Large intestine (tissue), 12 donors: ENCODE measurements at places on chromosomes 6 and 20.

GRCh38 chr6:93848031-93848742, 428.8 kb upstream of the EPHA7 start:
- no peak for DNase-seq

DNA sequence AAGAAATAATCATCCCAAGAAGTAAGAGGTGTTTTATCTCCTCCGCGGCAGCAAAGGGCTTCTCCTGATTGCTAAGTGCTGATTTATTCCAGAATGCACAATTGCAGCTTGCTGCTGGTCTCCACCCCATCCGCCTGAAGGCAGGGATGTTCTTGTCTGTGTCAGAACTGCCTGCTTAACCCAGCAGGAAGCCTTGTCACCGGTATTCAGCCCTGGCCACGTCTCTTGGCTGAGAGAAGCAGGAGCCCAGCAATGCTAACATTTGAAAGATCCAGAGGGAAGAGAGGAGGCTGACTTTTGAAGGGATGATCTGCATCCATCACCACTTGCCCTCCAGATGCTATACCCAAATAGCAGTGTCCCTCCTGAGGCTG, 4.2 kb downstream of the SCML4 start:
- DNase-seq = no peak

DNA sequence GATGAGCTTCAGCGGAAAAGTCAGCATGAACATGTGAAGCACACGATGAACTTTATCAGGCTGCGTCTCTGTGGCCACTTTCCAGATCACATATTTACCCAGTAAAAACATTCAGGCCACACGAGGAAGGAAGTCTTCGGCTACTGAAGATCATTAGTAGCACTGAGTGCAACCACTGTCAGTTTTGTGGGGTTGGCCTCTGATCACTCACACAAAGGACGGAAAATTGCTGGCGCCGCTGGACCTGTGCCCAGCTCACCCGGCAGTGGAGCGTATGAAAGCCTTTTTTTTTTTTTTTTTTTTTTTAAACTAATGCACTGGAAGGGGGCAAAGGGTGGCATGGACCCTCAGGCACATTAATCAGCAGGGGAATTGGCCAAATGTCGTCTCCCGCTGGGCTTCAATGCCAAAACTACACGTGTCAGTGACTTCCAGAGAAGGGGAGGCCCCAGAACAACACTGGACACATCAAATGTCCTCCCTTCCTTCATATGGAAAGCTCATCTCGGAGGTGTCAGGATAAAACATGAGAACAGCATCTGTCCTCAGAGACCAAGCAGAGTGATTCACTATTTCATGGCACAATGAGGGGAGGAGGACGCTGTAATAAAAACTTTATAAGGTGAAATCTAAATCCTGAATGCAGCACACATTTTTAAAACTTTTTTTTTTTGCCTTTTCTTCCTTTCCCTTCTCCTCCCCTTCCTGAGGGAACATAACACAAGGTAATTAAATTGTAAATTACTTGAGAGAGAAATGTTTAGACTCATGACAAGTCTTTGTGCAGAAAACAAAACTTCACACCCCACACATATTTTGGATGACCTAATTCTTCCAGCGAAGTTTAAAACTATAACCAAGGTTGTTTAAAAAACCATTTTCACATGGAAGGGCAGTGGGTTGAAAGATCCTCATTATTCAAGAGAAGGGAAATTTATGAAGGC, 223.4 kb downstream of the FOXC1 start:
- DNase-seq = peak; percentile 18

- DNase-seq = no peak
Observed at GRCh38 chr20:10581823-10582222, 92.0 kb downstream of the JAG1 start.

- no peak for DNase-seq
Observed at GRCh38 chr6:163860287-163861081, 446.0 kb downstream of the QKI start.

DNA sequence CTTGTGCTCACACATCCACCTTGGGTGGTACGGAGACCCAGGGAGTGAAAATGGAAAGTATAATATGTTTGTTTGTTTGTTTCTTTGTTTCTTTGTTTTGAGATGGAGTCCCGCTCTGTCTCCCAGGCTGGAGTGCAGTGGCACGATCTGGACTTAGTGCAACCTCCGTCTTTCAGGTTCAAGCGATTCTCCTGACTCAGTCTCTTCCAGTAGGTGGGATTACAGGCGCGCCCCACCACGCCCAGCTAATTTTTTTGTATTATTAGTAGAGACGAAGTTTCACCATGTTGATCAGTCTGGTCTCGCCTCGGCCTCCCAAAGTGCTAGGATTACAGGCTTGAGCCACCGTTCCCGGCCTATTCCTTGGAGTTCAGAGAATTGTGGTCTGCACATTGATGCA, 115.4 kb downstream of the TRIM27 start:
- no peak for DNase-seq

- no peak for DNase-seq
Observed at GRCh38 chr6:69958978-69959377, 92.6 kb downstream of the COL19A1 start.

GRCh38 chr6:34489207-34489805, 23.4 kb downstream of the PACSIN1 start:
- no peak for DNase-seq

- no peak for DNase-seq
Observed at GRCh38 chr6:27241443-27241842, 6.1 kb upstream of the PRSS16 start.

DNA sequence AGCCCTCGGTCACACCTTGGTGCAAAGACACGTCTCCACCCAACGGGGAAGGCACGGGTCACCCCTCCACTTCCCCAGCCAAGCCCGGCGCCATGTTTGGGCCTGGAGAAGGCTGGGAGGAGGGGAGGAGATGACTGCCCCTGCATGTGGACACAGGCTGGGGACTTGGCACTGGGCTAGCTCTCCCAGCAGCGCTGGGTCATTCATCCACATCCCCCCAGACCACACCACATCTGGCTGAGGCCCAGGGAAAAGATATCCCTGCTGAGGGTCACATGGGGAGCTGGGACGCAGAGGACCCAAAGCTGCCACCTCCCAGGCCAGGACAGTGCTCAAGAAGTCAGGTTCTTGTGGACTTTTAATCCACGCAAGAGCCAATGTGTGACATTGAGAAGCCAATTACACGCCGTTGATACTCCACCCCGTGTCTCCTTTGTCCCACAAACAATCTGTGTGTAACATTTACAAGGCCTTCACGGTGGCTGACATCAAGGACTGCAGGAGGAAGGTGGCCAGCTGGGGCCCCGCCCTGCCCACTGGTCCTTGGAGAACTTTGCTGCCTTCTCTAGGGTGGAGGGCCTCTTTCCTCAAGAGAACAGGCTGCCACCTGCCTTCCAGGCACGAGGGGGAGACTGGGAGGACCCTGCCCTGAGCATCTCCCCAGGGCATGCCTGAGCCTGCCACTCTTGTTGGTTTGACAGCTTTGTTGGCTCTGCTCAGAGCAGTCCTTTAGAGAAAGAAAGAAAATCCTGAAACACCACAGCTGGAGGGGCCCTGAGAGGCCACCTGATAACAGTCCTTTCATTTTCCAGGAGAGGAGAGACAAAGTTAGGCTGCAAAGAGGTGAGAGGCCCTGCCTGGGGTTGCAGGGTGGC, 5.3 kb upstream of the IP6K3 start:
- peak; percentile 86 for DNase-seq

DNA sequence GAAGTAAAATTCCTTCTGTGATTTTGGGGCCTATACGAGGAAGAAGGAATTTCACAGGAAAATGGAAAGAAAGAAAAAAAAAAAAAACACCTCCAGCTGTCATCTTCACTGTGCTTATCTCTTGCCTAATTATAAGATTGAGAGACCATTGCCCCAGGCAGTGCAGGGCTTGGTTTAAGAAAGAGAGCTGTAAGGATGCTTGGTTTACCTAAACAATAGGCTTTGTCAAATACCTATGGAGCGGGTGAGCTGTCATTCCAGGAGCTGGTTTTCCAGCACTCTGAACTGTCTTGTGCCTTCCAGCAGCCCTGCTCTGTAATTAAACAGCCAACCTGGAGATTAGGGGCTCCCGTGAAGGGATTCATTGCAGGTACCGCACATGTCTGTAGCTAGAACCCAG, 137.8 kb downstream of the EDN3 start:
- DNase-seq = no peak

- no peak for DNase-seq
Observed at GRCh38 chr6:43761666-43762409, 8.2 kb upstream of the VEGFA start.

GRCh38 chr20:57831326-57831992, 121.6 kb upstream of the PMEPA1 start:
- DNase-seq = no peak

DNA sequence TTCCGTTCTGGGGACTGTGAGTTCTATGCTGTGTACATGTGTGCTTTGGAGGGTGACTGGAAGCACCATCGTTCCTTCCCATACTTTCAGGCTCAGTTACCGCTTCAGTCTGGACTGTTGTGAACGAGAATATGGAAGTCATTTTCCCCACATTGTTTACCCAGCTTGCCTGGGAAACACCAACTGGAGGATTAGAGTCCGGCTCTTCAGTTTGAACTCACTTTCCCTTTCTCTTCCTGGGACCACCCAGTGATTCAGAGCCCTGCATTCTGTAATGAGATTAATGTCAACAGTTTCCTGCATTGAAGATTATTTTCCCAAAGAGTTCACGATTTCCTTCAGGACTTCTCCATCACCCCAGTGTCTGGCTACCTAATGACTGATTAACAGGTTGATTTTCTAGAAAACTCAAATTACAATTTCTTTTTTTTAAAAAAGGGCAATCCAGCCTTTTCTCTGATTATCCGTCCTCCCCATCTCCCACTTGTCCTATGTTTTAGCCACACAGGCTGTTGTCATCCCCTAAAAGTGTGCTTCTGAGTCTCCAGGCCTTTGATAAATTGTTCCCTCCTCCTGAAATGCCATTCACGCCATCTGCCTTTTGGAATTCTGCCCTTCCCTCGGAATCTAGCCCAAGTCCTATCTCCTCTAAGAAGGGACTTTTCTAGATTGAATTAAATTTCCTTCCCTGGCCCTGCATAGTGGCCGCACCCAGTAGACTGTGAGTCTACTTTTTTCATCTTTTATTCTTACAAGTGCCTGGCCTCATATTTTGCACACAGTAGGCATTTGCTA, 3.3 kb upstream of the TAGAP start:
- no peak for DNase-seq

GRCh38 chr6:33774774-33775173, 14.2 kb downstream of the LEMD2 start:
- DNase-seq = no peak

DNA sequence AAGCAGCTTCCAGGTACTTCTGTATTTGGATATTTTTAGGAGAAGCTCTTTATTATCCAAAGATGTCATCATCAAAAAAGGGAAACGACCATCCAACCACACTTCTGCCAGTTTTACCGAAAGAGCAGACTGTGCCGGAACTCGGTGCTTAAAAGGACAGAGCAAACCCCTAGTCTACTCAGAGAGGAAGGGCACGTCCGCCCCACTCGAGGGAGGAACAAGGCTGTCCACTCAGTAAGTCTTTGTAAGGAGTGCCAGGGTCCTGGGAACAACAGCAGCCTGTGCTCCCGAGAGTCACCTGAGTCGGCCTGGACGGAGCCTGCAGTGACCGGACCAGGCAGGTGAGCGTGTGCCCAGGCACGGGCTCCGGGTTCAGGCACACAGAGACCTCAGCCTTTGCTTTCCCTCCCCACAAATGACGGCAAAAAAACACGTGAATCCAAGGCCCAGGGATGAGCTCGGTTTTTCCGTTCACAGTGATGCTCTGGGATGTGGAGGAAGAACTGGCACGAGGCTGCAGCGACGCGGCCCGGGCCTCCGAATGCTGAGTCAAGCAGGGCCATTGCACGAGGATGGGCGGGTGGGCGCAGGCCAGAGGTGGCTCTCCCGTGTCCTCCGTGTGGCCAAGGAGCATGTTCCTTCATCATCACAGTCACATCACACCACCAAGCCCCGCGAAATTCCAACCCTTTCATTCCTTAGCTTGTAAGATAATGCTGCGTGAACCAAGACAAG, 17.4 kb upstream of the SLCO4A1 start:
- no peak for DNase-seq

- DNase-seq = no peak
Observed at GRCh38 chr6:103153016-103153415, 1706.7 kb downstream of the HACE1 start.

- DNase-seq = no peak
Observed at GRCh38 chr6:112839525-112839961, 492.4 kb downstream of the RFPL4B start.

GRCh38 chr6:142444881-142445301, 143.1 kb downstream of the ADGRG6 start:
- DNase-seq = peak; percentile 38

DNA sequence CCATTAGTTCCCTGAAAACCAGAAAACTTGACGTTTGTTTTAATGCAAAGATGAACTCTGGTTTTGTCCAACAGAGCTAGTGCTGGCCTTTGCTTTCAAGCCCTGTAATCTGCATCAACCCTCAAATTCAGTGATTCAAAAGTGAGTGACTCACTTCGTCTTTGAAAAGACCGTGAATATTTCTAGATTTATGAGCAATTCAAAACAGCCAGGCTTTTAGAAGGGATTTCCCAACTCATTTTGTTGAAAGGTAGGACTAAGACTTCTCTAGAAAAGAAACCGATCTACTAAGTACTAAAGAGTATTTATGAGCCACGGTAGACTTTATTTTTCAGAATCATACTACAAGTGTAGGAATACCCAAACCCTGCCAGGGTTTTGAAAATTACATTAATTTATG, 121.5 kb downstream of the UST start:
- DNase-seq = no peak

DNA sequence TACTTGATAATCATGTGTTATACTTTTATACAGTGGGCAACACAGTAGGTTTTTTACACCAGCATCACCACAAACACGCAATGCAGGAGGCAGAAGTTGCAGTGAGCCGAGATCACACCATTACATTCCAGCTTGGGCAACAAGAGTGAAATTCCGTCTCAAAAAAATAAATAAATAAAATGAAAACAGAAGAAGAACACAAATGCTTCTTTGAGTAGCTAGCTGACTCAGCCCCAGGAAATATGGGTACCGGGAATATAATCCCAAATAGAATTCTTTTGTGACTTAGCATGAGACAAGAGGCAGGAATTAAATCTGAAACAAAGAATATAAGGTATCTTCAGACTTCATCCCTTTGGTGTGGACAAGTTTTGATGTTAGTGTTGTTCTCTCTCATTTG, 164.2 kb upstream of the ATXN1 start:
- DNase-seq = no peak

DNA sequence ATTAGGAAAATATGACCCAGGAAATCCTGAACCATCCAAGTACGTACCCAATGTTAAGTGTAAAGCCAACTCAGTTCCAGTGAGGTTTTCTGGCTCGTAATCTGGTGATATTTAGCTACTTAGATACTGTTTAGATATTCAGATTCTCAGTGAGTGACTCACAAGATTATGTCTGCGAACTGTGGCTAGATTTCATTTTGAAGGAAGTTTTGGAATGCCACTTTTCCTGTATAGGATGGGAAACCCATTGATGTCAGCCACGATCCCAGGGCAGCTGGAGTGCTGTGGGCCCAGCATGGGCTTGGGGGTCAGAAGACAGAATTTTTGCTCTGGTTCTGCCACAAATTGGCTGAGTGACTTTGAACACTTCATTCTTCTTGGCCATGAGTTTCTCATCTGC, 76.3 kb downstream of the TMEM170B start:
- no peak for DNase-seq

GRCh38 chr6:72724545-72724944, 102.7 kb downstream of the KCNQ5 start:
- no peak for DNase-seq

GRCh38 chr20:43392561-43392960, 65.1 kb upstream of the SRSF6 start:
- DNase-seq = no peak
